Astrocyte (in vitro differentiated cells and primary cell): ENCODE measurements at places on chromosomes 7 and 10. TPM values are rescaled to one million over a fixed set of nuclear protein-coding genes. Genes with fewer than 3 reads are reported as not detected.
A peak's percentile ranks its signal among the peaks of the same experiment; 100 is the strongest.

The TECPR1 gene
- 23.9 and 30.4 TPM in 2 replicates for total RNA-seq

- no peak for DNase-seq
These were observed 80.0 kb upstream of the STK17A start for GRCh38 chr7:43502941-43503340.

DNA sequence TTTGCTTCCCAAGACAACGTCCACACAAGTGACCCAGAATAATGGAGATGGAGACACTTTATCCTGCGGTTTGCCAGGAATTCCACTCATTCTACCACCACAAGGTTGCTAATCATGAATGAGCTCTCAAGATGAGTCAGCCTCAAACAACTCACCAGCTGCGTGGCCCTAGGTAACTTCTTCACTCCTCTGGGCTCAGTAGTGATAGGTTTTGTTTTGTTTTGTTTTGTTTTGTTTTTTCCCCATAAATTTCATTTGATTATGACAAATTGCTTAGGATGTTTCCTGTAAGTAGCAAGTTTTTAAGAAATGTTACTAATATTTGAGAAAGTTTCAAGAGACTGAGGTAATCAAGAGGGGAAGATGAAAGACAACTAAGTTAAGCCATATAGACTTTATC lies 286.8 kb downstream of the PARD3 start:
- DNase-seq = peak; percentile 99

DNA sequence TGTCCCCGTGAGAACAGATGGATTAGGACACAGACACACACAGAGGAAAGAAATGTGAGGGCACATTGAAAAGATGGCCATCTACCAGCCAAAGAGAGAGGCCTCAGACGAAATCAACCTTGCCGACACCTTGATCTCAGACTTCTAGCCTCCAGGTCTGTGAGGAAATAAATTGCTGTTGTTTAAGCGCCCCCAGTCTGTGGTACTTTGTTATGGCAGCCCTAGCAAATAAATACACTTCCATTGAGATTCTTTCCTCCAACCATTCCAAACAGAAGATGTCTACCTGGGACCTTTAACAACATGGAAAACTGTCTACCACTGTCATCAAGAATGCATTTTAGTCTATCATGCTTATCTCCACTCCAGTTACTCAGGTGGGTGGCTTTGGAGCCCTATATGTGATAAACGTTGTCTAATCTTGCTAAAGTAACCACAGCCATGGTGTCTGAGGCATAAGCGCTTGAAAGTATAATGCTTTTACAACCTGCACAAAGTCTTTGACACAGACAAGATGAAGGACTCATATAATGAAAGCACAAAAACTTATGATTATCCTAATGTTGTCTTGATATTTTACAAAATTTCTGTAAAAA lies 244.3 kb downstream of the MTERF1 start:
- peak; percentile 4 for DNase-seq

DNA sequence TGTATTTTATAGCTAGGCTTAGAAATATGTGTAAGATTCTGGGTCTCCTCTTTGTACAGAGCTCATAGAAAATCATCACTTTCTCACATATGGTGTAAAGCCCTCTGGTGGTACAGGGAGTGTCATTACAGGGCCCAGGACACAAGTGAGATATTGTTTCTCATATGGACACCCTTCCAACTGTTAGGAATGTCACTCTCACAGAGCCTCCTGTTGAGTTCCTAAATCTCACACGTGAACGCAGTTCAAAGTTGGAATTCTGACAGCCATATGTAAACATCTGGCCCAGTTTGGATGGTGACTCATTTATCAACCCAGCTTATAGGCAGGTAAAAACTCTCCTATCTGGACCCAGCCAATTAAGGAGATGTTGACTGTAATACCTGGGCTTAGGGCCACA lies 35.4 kb upstream of the ZNF107 start:
- DNase-seq = no peak

The ATOH7 gene
- 0.19 TPM in 1 of 2 replicates, not detected in the other for total RNA-seq

DNA sequence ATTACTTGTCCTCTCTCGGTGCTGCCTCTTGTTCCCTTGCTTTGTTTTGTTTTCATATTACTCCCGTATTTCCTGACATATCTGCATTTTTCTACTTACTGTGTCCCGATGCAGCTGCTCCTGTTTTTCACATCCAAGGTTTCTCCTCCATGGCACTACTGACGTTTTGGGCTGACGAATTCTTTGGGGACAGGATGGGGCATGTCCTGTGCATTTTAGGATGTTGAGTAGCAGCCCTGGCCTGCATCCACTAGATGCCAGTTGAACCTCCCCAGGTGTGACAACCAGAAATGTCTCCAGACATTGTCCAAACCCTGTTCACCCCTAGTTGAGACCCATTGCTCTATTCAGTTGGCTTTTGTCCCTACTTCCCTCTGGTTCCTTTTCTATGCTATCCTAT lies 12.4 kb downstream of the ZNF789 start:
- no peak for DNase-seq

DNA sequence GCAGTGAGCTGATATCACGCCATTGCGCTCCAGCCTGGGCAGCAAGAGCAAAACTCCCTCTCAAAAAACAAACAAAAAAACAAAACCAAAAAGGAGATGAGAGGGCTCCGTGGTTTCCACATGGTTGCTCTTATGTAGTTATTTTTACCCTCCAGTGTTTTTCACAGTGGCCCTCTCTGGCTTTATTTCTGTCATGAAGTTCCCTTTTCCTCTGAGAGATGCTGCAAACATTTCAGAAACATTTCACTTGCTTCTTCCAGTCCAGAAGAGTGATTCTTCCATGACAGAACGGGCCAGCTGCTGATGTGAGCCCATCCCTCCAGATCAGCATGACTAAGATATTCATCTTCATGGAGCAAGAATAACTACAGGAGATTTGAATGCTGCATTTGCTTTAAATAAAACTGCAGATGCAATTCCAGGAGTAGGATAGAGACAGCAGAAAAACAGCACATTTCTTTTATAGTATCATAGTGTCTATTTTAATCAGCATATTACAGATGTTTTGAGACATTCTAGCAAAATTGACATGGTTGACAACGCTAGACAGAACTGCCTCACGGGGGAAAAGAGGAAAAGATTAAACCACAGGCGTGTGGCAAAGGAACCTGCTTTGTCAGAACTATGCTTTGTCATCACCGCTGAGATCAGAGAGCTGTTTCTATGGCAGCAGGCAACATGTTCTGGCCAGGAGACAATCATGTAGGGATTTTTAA lies 40.3 kb downstream of the NRCAM start:
- DNase-seq = peak; percentile 82

GRCh38 chr10:75231672-75232581 lies 3.8 kb downstream of the COMTD1 start:
- no peak for DNase-seq

DNA sequence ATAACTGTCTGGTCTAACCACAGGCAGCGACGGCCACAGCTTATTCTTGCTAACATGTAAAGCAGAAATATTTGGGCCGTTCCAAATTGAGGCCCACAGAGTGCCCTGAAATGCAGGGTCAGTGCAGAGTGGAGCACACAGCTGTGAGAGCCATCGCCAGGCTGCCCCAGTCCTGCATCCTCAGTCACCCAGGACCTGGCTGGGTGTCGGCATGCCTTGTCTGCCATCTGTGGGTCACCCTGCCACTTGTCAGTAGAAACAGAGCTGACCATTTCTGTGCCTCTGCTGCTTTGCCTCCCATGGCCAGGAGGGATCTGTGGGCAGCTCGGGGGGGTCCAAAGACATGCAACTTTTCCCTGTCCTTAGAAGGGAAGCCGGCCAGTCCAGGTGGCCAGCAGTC lies 57.3 kb upstream of the BTBD16 start:
- DNase-seq = no peak

DNA sequence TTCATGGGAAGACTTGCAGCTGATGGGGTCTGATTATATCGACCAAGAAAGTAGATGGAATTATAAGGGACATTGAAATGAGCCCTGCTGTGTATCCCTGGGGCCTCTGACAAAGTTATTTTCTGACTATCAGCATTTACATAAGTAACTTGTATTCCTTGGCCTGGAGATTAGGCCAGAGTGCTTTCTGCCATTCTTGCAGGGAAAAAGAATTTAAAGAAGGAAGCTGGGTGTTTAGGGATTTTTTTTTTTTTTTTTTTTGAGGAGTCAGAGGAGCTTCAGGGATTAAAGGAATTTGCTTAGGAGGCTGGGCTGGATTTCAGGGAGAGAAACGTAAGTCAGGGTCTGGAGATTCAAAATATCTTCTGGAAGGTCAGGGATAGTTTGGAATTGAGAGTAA lies 4.6 kb downstream of the SPAM1 start:
- no peak for DNase-seq

DNA sequence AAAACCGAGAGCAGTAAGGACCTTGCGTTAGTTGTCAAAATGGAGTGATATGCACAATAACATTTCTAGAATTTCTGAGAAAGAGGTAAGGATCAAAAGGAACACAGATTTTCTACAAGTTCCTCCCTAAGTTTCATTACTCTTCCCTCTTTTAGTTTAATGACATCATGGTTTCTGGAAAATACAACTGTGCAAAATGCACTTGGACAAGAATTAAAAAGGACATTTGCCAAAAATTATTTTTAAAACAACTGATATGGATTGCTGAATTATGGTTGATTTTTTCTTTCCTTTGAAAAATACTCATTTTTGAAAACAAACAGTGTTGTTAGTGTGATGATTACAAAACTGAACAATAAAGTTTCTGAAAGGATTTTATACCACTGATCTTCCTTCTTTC lies 52.1 kb downstream of the SRI start:
- no peak for DNase-seq

GRCh38 chr7:68216051-68216450 lies 1219.4 kb downstream of the TYW1 start:
- DNase-seq = peak; percentile 63

DNA sequence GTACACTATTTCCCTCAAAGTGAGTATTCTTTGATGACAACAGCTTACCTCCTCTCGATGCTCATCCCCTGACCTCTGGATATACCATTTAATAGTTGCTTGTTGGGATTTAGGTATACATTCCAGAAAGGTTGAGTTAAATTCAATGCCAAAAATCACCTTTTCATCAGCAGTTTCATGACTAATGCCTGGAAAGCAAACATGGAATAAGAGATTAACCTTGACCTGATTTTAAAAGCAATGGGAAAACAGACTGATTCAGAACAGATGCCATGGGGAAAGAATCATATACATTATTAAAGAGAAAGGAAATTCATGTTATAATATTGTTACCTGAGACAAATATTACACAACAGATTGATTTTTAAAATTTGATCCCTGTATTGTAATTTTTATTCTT lies 180.1 kb downstream of the SEMA3D start:
- DNase-seq = no peak

The ZNF736 gene
- 3.7 and 4.4 TPM in 2 replicates for total RNA-seq

The ABLIM1 gene
- 70.0 and 70.1 TPM in 2 replicates for total RNA-seq

The SLC29A3 gene
- total RNA-seq = 3.2 and 3.4 TPM in 2 replicates

DNA sequence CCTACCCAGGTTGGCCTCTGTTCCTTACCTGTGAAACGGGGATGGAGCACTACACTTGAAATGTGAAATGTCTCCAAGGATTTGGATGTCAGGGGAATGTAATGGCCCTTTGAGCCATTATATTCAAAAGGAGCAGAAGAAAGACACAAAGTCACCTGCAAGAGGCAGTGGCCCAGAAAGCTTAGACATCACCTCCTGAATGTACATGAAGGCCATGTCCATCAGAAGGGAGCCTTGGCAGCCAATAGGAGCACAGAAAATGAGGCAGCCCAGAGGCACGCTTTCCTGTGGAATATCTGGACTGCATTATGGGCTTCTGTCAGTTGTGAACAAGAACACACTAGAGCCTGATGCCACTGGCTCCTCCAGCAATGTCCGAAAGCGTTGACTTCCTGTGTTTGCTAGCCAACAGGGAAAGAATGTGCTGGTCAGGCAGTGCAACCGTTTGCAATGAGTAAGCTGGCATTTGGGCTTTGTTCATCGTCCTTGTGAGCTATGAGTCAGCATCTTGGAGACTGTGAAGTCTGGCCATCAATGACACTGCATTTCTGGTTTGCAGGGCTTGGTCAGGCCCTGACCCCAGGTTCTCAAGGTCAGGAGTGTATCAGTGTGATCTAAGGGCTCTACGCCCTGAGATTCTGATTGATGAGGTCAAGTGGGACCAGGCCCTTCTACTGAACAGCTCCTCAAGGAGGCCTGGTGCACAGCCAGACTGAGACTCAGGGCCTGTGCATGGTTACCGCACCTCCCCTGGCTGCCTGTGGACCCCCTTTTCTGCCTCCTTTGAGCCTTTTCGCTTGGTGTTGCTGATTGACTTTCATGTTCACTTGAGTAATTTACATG lies 222.4 kb downstream of the RPS24 start:
- peak; percentile 98 for DNase-seq

The UROS gene
- total RNA-seq = 64.6 and 66.0 TPM in 2 replicates

GRCh38 chr10:124734311-124735166 lies 9.6 kb downstream of the FAM53B start:
- DNase-seq = no peak

GRCh38 chr7:18210788-18211187 lies 183.1 kb upstream of the PRPS1L1 start:
- DNase-seq = no peak

- DNase-seq = no peak
These were observed 25.0 kb downstream of the SORCS3 start for GRCh38 chr10:104666106-104666505.

DNA sequence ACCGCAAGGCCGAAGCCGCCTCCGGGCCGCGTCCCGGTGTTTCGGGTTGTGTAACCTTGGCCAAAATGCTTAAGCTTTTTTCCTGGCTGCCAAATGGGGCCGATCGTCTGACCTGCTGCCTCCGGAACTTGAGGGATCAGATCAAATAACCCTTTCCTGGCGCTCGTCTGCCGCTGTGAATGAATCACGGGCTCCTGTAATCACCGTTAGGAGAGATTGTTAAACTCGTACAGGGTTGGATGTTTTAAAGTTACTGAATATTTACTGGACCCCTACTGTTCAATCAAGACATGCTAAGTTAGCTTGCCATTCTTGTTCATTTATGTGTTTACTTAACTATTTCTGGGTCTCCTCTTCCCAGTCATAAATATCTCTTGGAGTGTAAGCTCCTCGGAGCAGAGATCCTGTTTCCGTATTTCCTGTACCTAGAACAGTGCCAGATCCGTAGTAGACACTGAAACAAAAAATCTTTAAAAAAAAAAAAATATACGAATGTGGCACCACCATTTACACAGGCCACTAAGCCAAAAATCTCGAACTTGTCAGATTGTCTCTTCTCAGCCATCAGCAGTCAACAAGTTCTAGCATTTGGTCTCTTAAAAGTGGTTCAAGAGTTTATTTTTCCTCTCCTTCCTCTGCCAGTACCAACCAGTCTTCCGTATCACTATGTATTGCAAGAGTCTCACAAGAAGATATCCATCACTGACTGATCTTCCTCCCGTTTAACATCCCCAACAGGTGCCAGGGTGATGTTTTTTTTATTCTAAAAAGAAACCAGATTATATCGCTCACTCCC lies 650 bp upstream of the TM9SF3 start:
- peak; percentile 81 for DNase-seq

The IFIT3 gene
- total RNA-seq = 171 and 193 TPM in 2 replicates

- DNase-seq = no peak
These were observed 144.4 kb downstream of the PTPN20 start for GRCh38 chr10:47055386-47056246.

DNA sequence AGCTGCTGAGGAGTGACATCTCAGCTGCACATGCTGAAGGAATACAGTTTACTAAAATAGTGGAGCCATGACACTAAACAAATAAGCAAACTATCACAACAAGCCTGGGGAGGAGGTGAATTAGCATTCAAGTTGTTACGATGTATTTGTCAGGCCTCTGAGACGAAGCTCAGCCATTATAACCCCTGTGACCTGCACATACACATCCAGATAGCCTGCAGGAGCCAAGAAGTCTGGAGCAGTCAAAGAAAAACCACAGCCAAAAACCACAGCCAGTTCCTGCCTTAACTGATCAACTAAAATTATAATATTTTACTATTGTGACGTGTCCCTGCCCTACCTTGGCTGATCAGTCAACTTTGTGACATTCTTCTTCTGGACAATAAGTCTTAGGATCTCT lies 68.6 kb downstream of the NSUN6 start:
- DNase-seq = peak; percentile 31

The GIMAP4 gene
- total RNA-seq = not detected in 2 replicates
